NCI-H524 (cell line): ENCODE measurements at places on chromosomes 5 and 9.

DNA sequence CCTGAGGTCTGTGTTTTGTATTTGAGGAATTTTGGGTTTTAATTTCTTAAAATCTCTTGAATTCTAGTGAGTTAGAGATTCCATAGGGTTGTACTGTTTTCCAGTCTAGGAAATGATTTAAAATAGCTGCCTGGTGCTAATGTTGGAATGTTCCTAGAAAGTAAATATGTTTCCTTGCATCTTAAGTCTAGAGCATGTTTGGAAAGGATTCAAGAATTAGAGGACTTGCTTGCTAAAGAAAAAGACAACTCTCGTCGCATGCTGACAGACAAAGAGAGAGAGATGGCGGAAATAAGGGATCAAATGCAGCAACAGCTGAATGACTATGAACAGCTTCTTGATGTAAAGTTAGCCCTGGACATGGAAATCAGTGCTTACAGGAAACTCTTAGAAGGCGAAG lies 41.8 kb downstream of the LMNB1 start:
- no peak for DNase-seq

- no peak for DNase-seq
Observed at GRCh38 chr5:40484495-40484894, 195.2 kb upstream of the PTGER4 start.

- DNase-seq, result no peak
Observed at GRCh38 chr5:10315824-10316509, 8.3 kb upstream of the CMBL start.

DNA sequence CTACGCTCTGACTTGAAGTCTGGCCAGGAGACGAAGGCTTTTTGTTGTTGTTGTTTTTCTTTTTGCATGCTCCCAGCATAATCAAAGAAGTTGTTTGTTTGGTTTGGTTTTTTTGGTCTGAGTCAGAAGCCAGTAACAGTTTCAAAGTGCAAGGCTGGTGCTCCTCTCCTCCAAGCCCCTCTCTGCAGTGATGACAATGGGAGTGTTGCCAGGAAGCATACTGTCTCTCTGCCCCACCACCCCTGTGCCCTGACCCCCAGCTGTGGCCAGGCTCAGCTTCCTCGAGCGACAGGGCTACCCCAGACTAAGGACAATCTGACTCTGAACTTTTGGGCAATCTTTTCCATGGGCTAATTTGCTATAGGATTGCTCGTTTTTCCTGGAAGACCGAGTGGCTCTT lies 173.8 kb upstream of the PITX1 start:
- DNase-seq, result no peak

DNA sequence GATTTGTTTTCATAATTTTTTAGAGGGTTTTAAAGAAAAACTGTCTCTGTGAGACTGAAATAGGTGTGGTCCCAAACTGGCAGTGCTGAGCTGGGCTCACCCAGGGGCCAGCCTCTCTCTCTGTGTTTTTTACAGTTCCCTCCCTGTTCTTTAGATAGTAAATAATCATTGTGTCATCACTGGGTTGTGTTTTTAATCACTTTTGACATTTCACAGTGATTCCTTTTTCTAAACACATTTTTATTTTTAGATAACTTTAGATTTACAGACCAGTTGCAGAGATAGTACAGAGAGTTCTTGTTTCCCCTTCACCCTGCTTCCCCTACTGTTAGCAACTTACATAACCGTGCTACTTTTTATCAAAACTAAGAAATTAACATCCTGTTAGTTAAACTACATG lies 44.4 kb downstream of the MAP1B start:
- no peak for DNase-seq

- DNase-seq, result no peak
Observed at GRCh38 chr9:93252781-93253530, 69.0 kb downstream of the WNK2 start.

DNA sequence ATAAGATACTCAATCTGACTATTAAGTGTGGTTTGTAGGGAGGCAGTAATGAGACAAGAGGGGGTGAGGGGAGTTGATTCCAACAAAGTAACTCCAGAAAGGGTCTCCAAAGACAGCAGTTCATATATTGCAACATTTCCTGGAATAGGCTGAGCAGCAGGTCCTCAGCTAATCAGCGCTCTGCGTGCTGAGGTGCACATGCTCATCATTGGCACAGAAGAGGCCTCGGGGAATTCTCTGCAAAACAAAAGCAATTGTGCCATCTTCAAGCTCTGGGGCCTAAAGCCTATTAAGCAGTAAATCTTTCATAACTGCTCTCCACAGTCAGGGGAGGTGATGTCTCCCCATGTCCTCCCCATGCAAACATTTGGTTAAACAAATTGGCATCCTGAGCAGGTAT lies 357.3 kb downstream of the SPOCK1 start:
- DNase-seq, result no peak

DNA sequence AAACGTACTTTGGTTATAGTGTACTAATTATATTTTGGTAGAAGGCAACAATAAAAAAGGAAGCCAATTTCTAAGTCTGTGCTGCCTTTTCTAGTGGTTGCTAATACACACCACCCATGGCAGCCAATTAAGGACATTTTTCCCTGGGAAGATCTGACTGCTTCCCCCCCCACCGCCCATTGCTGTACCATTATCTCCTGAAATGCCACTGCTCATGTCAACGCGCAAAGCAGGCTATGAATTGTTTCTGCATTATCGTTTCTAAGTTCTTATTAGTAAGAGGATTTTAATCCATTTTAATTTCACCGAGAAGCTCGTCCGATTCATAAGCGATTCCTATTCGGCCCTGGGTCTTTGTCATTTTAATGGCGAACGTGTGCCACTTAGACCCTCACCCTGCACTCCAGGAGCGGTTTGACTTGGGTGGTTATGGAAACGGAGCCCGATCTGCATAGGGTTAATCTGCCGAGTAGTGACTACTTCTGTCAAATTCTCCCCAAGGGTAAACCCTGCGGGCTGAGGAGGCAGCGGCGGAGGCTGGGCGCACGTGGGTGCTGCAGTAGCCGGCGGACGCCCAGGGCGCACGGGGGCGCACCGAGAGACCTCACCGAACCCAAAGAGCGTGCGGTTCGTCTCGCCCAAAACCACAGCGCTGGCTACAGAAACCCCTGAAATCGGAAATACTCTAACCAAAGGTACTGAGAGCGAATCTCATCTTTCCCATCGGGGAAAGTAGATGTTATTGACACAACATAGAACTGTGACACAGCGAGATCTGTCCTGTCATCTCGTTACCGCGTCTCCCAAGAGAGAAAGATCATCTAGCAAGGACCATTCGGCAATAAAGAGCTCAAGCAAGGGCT lies 55.8 kb upstream of the SHC3 start:
- DNase-seq, result peak; percentile 54

- DNase-seq, result no peak
Observed at GRCh38 chr9:68804911-68805889, 100.2 kb downstream of the PIP5K1B start.

DNA sequence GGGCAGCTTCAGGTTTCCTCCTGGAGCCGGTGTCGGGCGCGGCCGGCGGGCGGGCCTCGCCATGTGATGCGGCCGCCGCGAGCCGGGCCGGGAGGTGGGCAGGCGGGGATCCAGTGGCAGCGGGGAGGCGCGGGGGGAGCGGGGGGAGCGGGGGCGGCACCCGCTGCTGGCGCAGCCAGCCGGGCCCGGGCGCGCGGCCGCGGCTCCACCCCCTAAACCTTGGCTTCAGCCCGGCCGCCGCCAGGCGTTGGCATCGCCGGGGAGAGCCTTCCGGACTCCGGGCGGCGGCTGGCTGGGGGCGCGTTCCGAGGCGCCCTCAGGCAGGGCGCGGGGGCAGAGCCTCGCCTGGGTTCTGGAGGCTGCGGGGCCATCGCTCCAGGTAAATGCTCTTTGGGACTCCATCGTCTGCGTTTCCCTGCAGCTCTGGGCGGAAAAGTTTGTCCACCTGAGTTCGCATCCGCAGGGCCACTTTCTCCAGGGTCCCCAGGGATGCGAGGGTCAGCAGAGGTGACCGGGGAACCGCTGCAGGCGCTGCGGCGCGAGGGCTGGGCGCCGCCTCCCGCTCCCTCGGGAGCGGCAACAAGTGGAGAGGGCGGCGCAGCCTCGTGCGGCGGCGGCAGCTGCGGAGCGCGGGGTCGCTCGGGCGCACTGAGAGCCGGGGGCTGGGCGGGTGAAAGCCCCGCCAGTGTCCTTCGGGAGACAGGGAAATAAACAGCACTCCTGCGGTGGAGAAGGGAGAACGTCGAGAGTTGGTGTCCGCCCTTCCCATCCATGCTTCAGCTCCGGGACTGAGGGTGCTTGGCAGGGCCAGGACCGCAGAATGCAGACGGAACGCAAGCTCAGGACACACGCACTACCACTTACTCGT lies at the start of gene ARHGEF28:
Gene ARHGEF28 (plus strand): TSS at position 253 of the 868 bp plus-strand sequence. CDS start 58,656 bp downstream, outside the sequence.
- DNase-seq, result no peak

DNA sequence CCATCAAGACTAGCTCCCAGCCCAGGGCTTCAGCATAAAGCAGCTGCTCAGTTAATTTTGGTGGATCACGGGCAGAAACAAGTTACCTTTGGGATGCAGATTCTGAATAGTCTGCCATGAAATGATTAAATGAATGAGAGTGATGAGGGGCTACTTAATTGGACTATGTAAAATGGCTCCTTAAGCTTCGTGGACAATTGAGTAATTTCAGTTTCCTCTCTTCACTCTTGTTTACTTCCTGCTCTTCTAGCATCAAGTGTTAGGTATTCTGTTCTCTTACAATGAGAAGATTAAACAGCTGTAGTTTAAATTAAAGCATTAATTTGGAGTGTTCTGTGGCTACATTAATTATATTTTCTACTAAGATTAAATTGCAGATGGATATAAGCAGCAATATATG lies 28.1 kb downstream of the PIK3R1 start:
- DNase-seq, result no peak

GRCh38 chr9:69012696-69013381 lies 1.1 kb downstream of the PRKACG start:
- DNase-seq, result no peak

DNA sequence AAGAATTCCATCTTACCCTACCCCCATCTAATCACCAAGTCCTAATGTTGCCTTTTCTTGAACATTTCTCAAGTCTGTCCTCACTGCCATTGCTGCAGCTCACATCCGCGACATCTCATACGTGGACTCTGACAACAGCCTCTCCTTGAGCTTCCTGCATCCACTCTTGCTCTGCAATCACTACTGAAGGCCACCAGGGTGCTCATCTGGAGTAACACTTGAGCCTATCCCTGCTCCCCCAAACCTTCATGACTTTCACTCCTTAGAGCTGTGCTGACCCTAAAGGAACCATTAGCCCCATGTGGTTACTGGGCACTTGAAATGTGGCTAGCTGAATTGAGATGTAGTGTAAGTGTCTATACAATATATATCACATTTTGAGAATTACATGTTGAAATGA lies 46.4 kb upstream of the CTXN3 start:
- DNase-seq, result no peak

GRCh38 chr9:132622159-132622558 lies 39.8 kb downstream of the BARHL1 start:
- peak; percentile 98 for DNase-seq

DNA sequence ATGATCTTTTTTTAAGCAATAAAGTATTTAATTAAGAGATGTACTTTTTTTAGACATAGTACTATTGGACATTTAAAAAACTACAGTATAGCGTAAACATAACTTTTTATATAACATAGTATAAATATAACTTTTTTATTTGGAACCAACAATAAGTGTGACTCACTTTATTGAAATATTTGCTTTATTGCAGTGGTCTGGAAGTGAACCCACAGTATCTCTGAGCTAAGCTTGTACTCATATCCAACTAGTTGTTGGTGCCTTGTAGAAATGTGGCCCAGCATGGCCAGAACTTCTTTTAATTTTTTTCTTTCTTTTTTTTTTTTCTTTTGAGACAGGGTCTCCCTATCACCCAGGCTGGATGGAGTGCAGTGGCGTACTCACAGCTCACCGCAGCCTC lies 61.5 kb upstream of the GALNT10 start:
- DNase-seq, result no peak

DNA sequence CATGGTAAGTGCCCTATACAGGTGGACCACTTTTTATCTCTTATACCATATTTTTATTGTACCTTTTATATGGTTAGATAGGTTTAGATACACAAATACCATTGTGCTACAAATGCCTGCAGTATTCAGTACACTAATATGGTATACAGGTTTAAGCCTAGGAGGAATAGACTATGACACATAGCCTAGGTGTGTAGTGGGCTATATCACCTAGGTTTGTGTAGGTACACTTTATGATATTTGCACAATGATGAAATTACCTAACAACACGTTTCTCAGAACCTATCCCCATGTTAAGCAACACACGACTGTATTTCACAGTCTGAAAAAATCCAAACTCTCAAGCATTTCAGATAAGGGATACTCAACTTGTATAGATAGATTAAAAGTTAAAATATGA lies 9.6 kb upstream of the PHF24 start:
- DNase-seq, result no peak

DNA sequence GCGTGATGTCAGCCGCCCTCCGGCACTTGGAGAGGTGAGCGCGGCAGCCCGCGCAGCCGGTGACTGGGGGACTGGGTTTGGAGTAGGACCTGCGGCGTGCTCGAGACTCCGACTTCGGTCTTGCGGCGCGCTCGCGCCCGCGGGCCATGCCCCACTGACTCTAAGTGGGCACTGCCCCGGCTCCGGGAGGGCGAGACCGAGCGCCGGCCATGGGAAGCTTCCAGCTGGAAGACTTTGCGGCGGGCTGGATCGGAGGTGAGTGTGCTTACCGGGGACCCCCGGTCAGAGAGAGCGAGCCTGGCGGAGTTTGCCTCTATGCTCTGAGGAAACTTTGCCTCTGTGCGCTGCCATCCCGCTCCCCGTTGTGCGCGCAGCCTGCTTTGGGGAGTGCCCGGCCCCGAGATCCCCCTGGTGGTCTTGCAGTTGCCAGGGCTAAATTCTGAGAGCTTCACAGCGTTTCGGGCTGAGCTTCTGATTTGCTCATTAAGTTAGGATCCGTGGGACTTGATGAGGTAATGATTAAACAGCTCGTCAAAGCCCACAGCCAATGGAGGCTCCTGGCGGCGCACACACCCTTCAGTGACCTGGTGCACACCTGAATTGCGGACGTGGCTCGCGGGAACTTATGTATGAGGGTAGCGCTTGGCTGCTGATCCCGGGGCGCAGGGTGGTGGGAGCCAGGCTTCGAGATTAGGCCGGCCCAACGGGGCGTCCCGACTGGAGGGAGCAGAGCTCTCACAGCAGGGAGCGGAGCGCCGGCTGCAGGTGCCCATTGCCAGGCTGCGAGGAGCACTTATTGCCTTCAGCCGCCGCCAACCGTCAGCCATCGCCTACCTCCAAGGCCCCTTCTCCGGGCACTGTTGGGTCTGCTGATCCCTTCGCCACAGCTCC lies at the start of gene SLC25A48:
Gene SLC25A48 (plus strand): TSS at position 25 of the 891 bp plus-strand sequence. CDS start 185 bp downstream, at position 210.
- DNase-seq, result peak; percentile 82
